ENCODE measurements at places on chromosomes 16 and 17.
A peak's percentile ranks its signal among the peaks of the same experiment; 100 is the strongest.

DNA sequence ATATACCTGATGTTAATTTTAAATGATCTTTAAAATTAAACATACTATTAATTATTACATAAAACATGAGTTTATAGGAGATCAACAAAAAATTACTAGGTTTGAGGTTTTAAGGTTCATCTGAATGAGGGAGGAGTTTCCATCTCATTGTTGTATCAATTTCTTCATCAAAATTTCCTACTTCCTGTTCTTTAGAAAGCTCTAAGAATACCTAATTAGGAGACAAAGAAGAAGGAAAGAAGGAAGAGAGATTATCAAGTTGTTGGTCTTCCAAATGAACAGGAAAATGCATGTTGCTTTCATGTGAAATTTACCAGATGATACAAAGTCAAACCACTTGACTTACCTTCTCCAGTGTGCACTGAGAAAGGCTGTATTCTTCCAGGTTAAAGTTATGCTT lies 18.1 kb upstream of the ABCA9 start:
- DNase-seq = no peak

DNA sequence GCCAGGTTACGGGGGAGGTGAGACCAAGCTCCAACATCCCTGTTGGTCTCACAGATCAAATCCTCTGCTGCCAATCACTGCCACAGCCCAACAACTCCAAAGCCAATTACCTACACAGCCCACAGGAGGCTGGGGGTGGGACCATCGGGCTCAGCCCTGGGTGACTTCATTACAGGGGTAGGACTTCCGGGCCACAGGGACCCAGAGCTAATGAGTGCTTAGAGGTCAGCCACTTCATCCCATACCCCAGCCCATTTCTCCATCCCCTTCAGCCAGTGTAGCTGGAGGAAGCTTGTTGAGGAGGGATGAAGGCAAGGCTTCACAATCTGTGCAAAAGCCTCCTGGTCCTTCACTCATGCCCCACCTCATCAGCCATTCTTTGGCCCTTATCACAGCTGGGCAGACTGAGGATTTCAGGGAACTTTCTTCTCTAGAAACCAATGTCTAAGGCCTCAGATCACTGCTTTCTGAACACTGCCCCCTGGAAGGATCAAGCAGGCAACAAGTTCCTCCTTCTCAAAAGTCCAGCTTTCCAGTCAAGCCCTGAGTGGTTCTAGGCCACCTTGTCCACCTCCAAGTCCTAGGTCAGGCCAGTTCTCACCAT lies 5.8 kb downstream of the FOXN1 start:
- DNase-seq = no peak

- no peak for DNase-seq
Observed at GRCh38 chr17:70318051-70318450, 148.7 kb downstream of the KCNJ2 start.

DNA sequence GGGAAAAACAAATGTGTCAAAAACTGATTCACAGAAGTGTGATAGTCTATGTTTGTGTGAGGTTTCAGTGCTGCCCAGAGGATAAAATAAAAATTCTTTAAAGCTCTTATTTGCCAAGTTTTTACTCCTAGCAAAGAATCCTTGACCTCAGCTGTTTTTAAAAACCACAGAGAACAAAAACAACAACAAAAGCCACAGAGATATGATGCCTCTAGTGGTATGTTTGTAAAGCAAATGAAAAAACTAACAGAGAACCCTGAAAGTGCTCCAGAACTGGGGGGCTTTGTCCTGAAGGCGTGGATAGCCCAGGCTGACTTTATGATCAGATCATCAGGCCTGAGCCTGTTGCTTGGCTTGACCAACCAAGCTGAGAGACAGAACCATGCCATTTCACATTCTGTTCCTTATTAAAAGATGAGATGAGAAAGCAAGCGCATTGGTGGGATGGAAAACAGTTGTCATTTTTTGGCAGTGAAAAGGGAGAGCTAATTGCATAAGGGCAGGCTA lies 411.0 kb downstream of the CPPED1 start:
- DNase-seq = no peak

GRCh38 chr17:80716986-80717719 lies 172.5 kb downstream of the RPTOR start:
- DNase-seq = no peak

DNA sequence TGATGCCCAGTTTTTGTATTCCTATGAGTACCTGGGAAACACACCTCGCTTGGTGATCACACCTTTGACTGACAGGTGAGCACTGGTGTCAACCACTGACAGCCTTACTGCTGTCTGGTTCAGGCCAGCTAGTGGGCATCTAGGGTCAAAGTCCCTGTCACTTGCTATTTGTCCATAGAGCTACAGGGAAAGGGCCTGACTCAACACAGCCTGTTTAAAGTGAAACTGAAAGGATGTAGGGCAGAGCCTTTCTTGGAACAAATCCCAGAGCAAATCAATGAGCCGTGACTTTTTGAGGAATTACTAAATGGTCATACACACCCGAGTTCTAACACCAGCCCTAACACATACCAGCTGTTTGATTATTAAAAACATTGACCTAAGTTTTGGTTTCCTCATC lies 106.8 kb downstream of the DNAH9 start:
- no peak for DNase-seq

DNA sequence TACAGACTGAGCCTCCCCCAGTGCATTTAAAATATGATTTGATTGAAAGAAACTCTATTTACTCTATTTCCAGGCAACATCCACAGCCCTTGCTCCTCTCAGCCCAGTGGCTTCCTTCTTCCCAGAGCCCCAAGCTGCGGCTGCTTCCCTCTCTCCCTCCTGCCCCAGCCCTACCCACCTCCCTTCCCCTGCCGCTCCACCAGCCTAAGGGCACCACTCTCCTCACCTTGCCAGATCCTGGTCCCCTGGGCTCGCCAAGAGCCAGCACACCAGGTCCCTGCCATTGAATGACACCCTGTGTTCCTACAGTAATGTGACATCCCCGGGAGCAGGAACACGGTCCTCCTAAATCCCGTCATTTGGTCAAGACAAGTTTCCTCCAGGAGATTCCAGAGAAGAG lies 236.0 kb downstream of the RBFOX3 start:
- DNase-seq = no peak

- no peak for DNase-seq
Observed at GRCh38 chr17:59848778-59849177, 44.0 kb downstream of the TUBD1 start.

GRCh38 chr17:29723278-29724047 lies 100.8 kb upstream of the CORO6 start:
- no peak for DNase-seq

GRCh38 chr16:11361701-11362451 lies 16.6 kb downstream of the RMI2 start:
- DNase-seq = no peak

DNA sequence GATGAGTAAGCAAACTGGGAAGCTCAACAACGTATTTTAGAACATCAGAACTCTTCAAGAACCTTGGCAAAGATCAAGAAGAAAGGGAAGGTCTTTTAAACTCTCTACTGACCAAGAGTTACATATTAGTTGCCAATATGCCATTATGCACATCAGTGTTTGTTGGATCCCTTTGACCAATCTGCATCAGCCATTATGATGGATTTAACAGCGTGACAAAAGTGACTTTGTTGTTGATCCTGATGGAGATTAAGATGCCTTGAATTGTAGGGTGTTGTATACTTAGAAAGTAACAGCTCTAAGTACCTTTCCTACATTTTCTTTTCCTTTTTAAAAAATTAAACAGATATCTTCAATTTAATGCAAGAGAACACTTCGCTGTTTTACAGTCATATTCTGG lies 108.5 kb downstream of the CA4 start:
- no peak for DNase-seq

GRCh38 chr17:77914385-77915254 lies 43.9 kb upstream of the TNRC6C start:
- no peak for DNase-seq

- no peak for DNase-seq
Observed at GRCh38 chr16:31107465-31107867, 720 bp upstream of the BCKDK start.

DNA sequence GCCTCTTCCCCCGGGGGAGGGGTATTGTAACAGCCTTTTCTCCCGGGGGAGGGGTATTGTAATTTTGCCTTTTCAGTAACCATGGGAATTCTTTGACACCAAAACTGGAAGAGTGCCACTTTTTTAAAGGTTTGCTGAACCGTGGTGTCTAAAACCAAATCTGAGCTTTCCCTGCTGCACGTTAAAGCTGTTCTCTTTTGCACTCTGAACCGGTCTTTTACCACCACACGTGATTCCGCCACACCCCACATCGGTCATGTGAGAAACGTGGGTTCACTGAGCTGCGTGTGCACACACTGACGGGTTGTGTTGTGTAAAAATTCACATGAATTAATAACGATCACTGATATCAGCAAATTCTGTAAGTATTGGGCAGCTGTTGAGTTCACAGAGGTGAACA lies 9.2 kb upstream of the ACSF3 start:
- DNase-seq = no peak

- no peak for DNase-seq
Observed at GRCh38 chr17:1077986-1078711, 81.2 kb downstream of the TIMM22 start.

- no peak for DNase-seq
Observed at GRCh38 chr17:19348081-19348650, 14.4 kb downstream of the B9D1 start.

DNA sequence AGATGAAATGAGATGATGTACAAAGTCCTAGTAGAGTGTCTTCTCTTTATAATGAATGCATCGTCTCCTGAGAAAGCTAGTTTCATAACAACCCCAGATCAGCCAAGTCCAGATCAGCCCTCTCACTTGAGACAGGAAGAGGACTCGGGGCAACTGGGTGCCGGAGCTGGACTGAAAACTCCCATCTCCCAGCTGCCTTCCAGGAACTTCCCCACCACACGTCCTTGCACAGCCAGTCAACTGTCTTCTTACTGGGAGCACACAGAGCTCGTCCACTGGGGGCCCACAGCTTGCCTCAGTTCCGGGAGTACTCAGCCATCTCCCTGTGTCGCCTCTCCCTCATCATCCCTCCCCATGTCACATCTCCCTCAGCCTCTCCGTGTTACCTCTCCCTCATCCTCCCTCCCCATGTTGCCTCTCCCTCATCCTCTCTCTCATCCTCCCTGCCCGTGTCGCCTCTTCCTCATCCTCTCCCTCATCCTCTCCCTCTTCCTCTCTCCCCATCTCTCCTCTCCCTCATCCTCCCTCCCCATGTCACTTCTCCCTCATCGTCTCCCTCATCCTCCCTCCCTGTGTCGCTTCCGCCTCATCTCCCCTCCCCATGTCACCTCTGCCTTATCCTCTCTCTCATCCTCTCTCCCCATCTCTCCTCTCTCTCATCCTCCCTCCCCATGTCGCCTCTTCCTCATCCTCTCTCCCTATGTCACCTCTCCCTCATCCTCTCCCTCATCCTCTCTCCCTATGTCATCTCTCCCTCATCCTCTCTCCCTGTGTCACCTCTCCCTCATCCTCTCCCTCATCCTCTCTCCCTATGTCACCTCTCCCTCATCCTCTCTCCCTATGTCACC lies 22.4 kb upstream of the KCNH6 start:
- DNase-seq = no peak

- no peak for DNase-seq
Observed at GRCh38 chr17:80146121-80147034, 550 bp downstream of the EIF4A3 start.

DNA sequence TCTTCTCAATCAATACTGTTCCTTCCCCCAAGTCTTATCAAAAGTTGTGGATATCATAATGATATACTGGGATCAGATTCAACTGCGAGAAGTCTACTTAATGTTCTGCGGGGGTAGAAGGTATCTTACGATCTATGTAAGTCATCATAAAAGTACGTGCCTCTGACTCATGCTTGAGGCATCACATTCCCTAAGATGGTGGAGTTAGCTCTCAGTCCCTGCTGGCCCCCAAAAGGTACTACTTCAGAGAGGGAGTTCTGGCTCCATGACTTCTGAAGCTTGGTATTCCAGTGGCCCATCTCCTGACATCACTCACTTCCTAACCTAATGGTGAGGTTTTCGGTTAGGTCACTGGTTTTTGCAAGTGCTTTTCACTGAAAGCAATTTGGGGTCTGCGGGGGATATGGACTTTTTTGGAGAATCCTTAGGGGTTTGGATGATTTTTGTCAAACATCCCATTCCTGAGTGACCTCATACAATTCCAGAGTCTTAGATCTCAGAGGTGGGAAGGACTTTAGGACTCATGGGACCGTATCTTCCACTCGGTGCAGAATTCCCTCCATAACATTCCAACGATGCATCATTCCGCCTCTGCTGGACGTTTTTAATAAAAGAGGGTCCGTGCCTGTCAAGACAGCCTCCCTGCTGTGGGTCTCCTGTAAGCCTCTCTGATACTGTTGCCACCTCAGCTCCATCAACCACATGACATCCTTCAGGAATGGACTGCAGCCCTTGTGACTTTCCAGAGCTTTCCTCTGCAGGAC lies 74.3 kb downstream of the DYNLRB2 start:
- DNase-seq = peak; percentile 1

DNA sequence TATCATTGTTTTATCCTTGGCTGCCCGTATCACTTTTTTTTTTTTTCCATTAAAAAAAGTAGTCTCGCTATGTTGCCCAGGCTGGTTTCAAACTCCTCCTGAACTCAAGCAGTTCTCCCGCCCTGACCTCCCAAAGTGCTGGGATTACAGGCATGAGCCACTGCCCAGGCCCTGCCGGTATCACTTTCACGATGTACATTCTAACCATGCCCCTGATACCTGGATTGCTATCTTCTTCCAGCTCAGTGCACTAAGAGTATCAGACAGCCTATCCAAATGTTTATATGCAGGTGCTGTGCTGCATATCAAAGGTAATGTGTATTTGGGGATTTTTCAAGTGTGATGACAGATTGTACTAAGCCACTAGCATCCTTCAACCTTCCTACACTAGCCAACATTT lies 14.2 kb downstream of the MOSMO start:
- DNase-seq = no peak

DNA sequence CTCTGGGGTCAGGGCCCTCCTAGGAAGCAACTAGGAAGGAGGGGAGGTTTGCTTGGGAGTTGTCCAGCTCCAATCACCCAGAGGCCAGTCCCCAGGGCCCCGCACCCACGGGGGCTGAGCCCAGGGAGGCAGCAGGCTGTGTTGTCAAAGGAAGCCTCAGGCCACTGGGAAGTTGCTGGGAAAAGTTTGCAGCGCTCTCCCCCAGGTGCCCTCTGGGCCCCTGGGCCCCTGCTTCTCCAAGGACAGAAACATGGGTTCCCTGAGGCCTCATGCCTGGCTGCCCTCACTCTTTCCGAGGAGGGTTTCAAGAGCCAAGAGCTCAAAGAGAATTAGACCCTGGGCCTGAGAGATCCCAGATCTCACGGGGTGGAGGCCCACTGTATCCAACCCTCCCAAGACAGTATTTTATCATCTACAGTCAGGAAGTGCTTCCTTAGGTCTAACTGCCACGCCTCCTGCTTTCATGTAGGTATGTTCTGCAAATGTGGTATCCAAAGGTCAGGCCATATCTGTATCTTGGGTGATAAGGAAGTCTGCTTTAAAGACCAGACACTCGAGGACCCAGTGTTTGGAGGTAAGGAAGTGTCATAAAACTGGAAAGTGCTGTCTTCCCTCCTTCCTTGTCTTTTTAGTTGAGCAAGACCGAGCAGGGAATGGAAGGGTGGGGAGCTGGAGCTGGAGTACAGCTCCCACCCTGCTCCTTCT lies 44.2 kb upstream of the ZNF423 start:
- no peak for DNase-seq

Data from amniotic stem cell (primary cell).